Cerebellar nuclear complex (tissue), 1 donor: ENCODE measurements at places on chromosomes 1 and 21.

DNA sequence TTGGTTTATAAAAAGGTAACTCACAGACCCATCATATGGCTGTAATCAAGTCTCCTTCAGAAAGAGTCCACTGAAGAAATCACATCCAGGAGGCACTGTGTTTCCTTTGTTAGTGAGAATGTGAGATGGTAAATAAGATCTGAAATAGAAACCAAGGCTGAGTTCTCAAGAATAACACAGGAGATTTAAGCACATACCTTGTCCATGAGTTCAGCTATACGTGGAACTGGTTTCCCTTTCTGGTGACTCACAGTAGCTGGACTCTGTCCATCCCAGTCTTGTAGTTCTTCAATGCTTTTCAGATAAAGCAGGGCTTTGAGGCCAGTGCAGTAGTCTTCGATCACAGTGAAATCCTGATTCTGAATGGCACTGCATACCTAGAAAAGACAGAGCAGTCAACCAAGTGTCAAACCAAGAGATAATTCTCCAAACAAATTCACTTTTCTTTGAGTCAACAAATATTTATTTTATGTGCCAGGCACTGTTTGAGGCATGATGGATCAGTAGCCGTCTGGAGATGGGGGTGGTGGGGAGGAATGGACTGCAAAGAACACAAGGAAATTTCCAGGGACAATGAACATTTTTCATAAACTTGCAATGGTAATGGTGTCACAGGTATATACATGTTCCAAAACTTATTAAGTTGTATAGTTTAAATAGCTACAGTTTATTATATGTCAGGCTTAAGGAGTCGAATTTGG, 471.4 kb downstream of the PTBP2 start:
- DNase-seq, result no peak

DNA sequence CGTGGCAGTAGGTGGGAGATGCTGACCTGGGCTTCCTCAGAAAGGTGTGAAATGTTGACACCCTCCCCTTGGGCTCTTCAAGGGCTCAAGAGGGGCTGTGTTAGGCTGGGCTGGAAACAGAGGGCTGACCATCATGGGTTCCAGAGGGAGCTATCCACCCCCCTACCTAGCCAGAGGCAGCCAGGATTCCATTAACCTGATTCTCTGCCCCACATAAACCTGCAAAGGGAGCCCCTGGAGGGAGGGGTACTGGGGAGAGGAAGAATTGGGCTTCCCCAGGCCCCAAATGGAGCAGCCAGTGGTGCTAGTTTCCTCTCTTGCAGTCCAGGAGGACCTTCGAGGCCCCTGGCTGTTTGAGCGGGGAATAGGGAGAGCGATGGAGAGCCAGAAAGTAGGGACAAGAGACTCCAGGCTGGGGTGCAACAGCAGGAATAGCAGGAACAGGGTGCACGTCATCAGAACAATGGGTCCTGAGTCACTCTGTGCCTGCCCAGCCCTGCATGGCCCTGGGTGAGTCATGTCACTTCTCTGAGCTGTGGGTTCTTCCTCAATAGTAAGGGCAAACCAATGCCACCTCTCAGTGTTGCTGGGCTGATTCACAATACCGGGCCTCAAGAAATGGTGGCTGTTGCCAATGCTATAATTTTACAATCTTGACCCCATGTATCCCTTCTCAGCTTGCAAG, 121.2 kb downstream of the EPHB2 start:
- no peak for DNase-seq

DNA sequence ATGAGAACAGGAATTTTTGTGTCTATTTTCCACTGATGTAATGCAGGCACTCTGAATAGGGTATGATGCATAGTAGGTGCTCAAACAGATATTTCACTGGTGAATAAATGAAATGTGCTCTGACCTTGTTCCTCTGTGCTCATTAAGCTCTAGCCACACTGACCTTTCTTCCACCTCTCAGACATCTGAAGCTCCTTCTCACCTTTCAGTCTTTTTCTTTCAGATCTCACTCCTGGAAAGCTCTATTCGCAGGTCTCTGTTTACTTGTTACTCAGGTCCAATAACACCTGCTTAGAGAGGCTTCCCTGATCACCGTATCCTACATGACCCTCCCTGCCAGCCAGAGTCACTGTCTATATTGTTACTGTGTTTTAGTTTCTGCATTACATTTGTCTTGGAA, 59.2 kb upstream of the IVNS1ABP start:
- no peak for DNase-seq

DNA sequence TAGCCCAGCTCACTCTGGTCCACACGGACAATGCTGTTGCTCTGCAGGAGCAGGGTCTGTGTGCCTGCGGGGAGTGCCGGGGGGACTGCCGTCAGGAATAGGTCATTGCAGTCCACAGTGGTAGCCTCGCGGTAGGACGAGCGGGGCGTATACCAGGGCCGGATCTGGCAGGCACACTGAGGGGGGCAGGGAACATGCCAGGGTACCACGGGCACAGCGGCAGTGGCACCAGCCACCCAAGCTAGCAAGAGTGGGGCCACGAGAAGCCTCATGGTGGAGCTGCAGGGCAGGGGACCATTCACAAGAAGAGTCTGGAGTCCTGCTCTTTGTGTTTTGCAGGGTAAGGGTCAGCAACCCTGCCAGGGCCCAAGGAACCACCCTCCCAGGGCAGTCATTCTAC, 65.8 kb downstream of the LRRN2 start:
- no peak for DNase-seq

DNA sequence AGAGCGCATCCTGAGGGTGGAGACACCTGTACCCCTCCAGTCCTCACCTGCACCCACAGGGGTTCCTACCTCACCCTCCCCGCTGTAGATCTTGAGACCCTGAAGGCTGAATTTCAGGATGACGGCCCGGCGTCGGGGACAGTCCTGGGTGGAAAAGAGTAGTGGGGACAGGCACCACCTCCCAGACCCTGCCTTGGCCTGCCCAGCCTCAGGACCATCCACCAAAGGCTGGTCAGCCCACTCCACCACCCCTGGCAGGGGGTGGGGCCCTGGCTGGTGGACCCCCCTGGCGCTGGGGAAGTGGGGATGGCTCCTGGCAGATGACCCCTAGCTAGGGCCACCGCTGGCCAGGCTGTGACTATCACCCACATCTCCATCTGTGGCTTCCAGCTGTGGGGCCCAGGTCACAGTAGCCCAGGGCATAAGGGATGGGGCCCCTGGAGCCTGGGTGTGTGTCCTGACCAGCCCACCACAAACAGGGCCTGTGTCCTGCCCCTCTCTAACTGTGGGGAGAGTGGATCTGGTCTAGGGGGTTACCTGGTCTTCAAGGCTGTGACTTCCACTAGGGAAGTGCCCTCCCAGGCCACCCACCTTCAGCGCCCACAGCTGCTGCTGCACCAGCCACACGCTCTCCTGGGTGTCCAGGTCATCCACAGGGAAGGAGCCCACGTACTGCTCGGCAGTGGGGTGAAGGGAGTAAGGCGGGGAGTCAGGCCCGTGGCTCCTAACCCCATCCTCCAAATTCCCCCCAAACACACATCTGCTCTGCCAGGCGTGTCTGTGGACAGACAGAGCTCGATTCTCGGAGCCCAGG, 5.4 kb downstream of the SH2D5 start:
- no peak for DNase-seq

- no peak for DNase-seq
These were observed 60.1 kb upstream of the PTCH2 start for GRCh38 chr1:44903011-44903680.

- DNase-seq, result no peak
These were observed 873.1 kb downstream of the KCNT2 start for GRCh38 chr1:195735140-195735539.

DNA sequence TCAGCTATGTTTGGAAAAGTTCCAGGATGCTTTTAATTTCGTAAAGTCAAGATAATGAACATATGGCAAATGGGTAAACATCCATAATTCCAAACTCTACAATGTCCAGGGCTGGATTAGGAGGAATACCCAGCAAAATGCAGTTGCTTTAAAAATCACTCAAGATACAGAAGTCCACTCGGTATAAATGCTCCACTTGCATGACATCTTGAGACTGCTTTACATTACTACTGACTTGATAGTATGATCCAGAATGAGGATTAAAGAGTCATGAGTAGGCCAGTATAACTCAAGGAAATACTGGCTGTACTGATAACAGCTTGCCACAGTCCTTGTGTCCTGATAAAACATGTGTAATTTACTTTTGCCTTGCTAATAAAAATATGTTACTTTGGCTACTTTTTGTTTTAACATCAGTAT, 58.3 kb upstream of the ANGPTL3 start:
- no peak for DNase-seq

- DNase-seq, result no peak
These were observed 8.2 kb upstream of the TNFRSF25 start for GRCh38 chr1:6473974-6474814.

DNA sequence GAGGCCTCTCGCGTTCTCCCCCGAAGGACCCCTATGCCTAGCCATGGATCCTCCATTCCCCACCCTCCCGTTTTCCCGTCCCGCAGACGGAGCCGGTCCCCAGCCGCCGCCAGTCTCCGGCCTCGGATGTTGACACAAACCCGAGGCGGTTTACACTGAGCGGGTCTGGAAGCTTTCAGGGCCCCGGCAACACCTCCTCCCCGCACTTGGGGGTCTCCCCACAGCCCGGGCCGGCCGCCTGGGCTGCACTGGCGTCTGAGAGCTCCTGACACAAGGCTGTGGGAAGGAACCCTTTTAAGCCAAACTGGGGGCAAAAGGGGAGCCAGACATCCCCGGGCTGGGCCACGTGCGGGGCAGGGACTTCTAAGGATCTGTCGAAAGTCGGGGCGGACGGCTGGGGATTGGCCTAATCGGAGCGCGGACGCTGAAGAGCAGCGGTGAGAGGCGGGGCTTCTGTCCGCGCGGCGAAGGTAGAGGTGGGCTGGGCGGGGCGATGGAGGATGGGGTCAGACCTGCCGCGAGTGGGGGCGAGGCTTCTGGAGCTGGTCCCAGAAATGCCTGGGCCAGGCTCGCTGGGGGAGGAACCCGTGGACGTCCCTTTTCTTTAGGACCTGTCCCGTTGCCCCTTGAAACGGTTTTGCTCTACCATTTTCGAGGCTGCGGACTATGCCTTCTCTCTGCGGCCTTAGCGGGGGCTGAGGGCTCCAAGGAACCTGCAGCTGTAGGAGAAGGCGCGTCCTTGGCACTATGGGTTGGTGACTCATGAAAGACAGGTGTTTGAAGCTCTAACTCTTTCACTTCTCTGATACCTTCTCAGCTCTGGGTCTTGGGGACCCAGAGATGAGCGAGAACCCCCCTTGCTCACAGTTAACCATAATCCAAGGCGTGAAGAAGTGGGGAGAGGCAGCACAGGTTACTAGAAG, 1.2 kb upstream of the HPCAL4 start:
- no peak for DNase-seq

GRCh38 chr1:199447906-199448305, 579.6 kb upstream of the NR5A2 start:
- DNase-seq, result no peak

DNA sequence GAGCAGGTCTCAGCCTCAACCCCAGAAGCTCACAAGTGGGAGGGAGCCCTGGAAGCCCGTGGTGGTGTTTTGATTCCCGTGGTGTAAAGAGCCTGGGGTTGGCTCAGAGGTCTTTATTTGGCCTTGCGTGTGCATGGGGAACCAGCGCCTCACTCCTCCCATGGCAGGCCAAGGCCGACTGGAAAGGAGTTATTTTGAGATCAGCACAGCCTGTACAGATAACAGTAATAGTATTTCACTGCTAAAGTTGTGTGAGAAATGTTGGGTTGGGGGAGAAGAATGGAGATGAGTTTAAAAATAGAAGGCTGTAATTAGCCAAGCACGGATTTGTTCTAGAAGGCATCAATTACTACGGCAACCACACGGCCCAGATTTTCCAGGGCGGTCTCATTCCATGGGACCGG, 186.5 kb downstream of the DYRK1A start:
- no peak for DNase-seq

DNA sequence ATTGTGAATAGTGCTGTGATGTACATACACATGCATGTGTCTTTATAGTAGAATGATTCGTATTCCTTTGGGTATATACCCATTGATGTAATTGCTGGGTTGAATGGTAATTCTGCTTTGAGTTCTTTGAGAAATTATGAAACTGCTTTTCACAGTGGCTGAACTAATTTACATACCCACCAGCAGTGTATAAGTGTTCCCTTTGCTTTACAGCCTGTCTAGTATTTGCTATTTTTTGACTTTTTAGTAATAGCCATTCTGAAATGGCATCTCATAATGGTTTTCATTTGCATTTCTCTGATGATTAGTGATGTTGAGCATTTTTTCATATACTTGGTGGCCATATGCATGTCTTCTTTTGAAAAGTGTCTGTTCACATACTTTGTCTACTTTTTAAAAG, 54.5 kb upstream of the FAM78B start:
- no peak for DNase-seq

DNA sequence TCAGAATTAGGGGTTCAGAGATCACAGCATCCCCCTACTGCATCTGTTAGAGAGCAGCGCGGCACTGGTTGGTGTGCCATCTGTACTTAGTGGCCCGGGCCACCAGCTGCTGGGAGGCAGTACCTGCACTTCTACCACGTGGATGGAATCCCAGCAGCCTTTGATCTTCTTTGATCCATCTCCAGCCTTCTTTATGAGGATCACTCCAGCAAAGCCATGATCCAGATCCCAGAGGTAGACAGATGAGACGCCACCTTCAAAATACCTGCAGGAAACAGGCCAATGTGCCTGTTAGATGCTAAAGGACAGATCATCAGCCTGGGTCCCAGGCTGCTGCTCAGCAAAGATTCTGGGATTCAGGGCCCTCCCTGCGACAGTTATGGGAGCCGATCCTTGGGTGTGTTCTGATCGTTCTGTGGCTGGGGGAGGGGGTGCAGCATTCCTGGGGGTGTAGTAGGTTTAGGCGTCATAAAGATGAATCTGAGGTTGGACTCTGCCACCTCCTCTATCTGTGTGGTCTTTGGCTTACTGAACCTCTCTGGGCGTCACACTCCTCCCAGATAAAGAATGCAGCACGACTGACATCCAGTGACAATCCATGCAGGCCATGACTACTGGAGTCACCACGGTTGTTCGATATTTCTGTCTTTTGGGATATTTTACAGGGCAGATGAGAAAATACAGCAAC, 45.3 kb downstream of the SLC66A1 start:
- DNase-seq, result no peak

DNA sequence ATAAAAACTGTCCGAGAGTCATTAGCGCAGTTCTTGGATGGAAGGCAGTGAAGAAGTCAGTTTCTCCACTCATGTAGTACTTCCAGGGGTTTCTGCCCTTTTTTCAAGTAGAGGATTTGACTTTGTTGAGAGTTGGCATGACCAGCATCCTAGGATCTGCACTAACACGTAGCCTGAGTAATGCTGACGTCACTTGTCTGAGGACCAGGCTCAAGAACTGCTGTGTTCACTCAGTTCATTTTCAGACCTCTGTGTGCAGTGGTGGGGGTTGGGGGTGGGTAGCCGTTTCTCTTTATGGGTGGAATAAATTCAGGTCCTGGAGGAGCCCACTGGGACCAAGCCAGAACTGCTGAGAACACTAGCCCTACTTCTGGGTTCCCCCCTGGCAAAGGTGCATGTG, 53.3 kb downstream of the MRPS6 start:
- no peak for DNase-seq

- DNase-seq, result no peak
These were observed 38.2 kb downstream of the H3-3A start for GRCh38 chr1:226100436-226101391.

GRCh38 chr1:184854496-184855140, 100.0 kb upstream of the EDEM3 start:
- peak; percentile 33 for DNase-seq
